GM18507 (cell line): ENCODE measurements at places on chromosomes 3 and 15.

- no peak for DNase-seq
Observed at GRCh38 chr3:41198046-41198445, 1.3 kb upstream of the CTNNB1 start.

DNA sequence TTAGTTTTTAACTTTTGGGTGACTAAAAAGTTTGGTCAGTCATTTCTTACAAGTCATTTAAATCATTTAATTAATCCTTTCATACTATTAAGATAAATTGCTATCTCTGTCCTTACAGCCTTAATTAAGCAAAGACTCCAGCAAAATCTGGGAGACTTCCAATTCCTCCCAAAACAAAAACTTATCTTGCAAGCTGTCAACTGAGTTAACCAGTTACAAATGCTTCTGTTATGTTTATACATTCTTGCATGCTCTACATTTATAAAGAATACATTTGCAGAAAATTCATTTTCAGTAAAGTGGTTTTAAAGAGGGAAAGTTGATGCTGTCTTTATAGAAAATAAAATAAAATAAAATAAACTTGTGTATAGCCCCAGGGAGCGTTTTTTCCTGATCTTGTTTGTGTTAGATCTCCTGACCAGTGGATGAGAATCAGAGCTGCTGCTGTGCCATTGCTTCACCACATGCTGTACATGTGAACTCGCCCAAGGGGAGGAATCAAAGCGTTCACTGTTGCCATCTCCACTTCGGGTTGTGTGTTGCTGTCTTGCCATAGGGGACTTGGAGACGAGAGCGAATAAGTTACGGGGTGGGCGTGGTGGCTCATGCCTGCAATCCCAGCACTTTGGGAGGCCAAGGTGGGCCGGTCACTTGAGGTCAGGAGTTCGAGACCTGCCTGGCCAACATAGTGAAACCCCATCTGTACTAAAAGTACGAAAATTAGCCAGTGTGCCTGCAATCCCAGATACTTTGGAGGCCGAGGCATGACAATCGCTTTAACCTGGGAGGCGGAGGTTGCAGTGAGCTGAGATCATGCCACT is 5.5 kb downstream of the CCR4 start:
- no peak for DNase-seq

DNA sequence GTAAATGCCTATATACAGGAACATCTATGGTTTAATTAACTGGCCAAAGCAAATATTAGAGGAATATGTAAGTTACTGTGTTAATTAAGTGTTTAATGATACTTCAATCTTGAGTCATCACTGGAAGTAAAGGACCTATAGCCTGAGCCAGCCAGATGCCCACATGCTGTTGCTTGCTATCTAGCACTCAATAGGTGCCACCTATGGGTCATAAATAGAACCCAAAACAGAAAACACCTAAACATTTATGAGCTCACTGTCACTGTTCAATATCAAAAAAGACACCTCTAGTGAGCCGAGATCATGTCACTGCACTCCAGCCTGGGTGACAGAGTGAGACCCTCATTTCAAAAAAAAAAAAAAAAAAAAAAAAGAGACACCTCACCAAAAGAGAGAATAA is 48.4 kb upstream of the IP6K2 start:
- no peak for DNase-seq

DNA sequence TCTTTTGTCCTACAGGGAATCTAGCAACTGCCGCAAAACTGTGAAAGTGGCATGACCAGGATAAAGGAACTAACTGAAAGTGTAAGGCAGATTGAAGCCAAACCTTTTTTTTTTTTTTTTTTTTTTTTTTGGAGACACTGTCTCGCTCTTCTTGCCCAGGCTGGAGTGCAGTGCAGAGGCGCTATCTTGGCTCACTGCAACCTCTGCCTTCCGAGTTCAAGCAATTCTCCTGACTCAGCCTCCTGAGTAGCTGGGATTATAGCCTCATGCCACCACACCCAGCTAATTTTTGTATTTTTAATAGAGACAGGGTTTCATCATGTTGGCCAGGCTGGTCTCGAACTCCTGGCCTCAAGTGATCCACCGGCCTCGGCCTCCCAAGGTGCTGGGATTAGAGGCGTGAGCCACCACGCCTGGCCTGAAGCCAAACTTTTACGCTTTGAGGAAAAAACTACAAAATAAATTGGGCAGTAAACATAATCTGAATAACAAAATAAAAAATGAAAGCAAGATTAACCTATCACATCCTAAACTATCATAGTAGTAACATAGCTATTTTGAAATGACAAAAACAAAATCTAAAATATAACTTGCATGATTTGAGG is 9.7 kb downstream of the SLTM start:
- DNase-seq, result no peak

GRCh38 chr3:54831112-54831511 is 96.7 kb downstream of the LRTM1 start:
- DNase-seq, result no peak

DNA sequence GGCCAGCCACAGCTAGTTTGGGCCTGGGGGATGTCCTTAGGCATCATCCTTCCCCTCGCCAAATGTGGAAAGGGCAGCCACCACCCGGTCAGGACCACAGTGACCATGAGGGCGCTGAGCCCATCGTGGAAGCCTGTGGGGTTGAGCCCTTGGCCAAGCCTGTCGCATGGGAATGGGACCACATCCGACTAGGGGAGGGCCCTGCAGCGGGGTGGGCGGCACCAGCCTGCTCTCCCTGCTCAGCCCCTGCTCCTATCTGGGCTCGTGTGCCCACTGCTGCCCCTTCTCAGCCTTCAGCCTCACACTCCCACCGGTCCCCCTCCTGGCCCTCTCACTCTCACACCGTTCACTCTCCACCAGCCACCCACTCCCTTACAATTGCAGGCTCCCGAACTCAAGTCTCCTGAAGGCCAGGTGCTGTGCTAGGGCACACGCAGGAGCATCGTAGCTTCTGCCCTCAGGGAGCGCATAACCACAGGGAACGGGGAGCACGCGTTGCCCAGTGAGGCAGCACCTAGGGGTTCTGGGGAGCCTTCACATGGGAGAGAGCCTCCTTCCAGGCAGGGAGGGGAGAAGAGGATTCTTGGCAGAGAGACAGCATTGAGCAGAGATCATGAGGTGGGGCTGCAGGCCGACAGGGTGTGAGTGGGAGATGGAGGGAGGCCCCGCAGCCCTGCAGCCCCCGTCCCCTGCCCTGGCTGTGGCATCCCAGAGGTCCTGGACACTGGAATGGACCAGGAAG is 26.1 kb downstream of the LOXL1 start:
- no peak for DNase-seq

DNA sequence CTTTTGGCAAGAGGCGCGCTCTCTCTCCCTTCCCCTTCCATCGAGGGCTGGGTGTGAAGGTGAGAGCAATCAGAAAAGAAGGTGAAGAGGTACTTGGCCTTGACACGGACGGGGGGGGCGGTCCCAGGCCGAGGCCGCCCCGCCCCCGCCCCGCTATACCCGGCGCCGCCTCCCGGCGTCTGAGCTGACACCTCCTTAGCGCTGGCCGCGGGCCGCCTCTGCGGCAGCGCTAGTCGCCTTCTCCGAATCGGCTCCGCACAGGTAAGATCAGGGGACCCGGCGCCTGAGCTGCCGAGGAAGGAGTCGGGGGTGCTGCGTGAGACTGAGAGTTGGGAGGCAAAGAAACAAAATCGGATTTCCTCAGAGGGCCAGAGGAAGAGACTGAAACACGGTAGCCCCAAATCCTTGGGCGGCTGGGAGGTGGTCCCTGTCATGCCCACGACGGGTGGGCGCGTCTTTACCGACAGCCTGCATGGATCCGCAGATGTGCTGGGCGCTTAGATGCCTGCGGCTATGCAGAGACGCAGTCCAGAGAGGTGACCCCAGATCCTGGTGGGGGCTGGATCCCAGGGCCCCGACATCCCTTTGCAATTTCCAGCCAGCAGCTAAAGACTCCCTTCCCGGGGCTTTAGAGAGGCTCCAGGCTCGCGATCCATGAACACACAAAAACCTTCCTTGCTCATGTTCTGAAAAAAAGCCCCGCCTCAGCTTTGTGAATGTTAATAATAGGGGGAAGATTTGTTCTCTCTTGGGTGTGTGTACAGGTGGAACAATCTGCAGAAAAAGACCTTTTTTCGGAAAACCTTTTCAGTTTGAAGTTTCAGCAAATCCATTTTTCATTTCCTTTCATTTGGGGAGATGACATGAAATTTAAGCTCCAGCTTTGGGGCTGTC is at the start of gene ENTPD3:
TSS of gene ENTPD3 (plus strand) at position 184 of the 894 bp plus-strand sequence. CDS start 874 bp downstream, outside the sequence.
- no peak for DNase-seq

GRCh38 chr3:142618917-142619461 is 22.8 kb downstream of the PLS1 start:
- no peak for DNase-seq

- DNase-seq, result no peak
Observed at GRCh38 chr3:32424581-32425250, 33.1 kb downstream of the CMTM7 start.

DNA sequence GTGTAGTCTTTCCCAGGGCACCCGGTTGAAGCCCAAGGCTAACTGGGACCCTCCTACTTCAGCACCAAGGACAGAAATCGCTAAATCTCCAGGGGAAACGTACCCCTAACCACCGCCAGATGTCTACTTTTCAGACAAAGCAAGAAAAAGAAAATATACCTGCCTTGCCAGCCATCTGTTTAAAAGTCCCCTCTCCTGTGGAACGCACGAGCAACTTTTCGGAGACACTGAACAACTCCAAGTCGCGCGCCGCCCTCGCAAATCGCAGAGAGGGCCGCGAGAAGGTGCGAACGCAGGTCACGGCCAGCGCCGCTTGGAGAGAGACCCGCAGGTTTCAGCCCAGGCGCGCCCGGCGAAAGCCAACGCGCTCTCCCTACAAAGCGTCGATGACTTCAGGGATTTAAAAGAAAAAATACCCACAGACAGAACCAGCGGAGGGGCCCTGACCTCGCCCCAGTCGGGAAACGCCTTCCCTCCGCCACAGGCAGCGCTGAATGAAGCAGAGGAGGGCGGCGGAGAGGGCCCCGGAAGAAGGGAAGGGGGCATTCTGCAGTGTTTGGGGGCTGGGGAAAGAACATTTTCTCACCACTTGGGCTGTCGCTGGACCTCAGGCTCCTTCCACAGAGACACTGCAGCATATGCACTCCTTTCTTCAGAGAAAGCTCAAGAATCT is 213.1 kb downstream of the FGF12 start:
- no peak for DNase-seq

DNA sequence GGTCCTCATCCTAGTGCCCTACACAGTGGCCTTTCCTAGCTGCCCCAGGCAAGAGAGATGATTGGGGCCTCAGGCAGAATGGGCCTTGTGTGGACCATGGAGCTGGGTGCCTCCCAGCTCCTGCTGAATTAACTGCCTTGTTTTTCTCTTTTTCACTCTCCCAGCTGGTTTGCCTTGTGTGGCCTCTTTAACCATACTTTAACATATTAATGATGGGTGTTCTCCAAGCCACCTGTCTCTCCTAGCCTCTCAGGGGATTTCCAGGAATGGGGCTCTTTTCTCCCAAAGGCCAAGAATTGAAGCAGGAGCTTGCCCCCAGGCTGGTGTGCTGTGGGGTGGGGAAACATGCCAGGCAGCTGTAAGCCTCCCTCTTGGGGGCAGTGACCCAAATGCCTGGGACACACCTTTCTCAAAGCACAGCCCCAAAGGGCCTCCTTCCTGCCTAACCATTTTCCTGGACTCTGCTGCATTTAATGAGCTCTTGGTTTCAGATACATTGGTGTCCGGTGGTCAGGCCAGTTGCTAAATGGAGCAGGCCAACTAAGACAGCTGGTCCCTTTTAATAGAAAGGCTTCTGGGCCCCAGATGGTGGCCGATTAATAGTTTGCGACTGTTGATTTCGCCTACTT is 5.6 kb downstream of the ALPK3 start:
- no peak for DNase-seq

DNA sequence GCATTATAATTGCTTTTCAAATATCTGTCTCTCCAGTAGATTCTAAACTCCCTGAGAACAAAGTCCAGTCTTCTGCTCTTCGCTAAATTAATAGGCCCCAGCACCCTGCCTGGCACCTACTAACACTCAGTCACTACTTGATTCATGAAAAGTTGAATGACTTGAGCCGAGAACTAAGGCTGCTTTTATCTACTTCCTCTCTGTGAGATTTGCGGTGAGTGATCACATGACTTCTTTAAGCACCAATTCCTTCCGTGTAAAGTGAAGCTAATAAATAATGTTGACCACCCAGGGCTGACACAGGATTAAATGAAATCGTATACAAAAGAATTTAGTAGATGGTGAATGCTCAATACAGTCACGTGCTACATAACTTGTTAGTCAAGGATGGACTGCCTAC is 44.6 kb upstream of the PGPEP1L start:
- no peak for DNase-seq

GRCh38 chr3:112755845-112756613 is 90.6 kb downstream of the CD200R1L start:
- no peak for DNase-seq

DNA sequence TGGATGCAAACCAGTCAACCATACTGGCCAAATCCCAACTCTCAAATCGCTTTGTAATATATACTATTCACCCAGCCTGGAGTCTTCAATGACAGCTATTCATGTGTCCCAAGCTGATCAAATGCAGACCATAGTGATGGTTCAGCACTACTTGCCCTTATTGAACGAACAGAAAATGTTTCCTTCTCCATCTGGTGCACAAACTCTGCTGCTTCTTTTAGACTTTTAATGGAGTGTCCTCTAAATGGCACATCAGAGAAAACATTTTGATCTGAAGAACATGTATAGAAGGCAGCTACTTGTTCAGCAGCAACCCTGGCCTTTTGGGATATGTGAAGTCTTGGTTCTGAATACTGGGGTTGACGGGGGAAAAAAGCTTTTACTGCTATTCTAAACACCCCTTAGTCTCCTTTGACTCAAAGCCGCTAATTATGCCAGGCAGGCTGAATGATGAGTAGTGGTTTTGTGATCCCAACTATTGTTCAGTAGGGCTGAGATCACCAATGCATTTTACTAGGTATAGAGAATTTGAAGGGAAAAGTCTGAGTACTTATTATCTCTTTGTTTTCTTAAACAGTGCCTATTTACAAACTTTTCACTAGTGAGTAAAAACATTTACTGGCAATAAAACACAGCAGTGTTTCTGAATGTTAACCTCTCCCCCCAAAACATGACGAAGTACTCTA is 781.2 kb downstream of the ROBO1 start:
- DNase-seq, result no peak

- DNase-seq, result no peak
Observed at GRCh38 chr3:187798531-187799530, 53.6 kb upstream of the BCL6 start.

GRCh38 chr15:80773122-80773551 is 6.0 kb upstream of the CEMIP start:
- DNase-seq, result no peak
